ENCODE measurements at places on chromosomes 7 and 10.

DNA sequence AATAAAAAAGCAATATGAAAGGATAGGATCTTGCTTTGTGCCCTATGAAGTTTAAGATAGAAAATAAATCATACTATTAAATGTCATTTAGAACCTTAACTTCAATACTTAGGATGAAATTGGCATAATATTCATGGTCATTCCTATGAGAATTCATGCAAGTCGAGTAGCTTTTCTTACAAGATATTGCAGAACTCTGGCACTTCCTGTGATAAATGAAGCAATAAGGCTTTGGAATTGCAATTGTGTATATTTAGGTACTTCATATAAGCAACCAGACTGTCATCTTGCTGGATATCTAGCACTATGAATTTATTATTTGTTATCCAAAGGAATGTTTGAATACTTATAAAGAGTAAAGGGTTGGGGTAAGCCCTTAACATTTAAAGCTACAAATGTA lies 116.5 kb downstream of the ZNF438 start:
- no peak for DNase-seq

GRCh38 chr10:556971-557637 lies 132.4 kb downstream of the DIP2C start:
- DNase-seq, result no peak

GRCh38 chr10:4043897-4044665 lies 259.1 kb upstream of the KLF6 start:
- no peak for DNase-seq

DNA sequence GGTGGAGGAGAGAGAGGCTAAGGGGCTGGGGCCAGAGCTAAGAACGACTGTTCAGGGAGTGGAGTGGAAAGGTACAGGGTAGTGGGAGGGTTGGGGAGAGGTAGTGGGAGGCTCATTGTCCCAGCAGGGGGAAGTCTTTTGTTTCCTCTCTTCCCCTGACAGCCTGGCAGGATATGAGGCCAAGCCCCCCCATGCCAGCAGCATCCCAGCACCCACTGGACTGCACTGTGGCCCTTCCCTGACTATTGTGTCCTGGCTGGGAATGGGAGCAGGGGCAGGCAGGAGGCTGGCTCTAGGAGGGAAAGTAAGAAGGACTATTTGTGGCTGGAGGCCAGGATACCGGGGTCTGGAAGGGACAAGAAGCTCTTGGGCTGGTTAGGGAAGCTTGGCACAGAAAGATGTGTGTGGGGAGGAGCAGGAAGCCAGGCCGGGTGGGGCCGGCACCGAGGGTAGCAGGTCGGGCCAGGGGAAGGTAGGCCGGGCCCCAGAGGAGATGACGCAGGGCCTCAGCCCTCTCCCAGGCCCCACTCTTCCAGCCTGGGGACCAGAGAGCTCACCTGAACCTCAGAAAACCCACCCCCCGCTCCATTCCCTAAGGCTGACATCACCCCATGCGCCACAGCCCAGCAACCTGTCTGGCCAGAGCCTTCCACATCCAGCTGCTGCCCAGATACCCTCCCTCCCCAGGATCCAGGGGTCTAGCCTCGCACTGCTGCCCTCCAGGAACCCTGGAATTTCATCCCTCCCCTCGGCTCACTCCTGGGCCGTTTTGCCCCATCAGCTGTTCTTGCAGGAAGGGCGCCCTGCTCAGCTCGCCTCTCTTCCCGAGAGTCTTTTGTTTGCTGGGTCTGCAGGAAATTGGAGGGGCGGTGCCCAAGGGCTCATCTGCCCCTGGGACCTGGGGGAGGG lies 8.8 kb upstream of the EPHB4 start:
- no peak for DNase-seq

DNA sequence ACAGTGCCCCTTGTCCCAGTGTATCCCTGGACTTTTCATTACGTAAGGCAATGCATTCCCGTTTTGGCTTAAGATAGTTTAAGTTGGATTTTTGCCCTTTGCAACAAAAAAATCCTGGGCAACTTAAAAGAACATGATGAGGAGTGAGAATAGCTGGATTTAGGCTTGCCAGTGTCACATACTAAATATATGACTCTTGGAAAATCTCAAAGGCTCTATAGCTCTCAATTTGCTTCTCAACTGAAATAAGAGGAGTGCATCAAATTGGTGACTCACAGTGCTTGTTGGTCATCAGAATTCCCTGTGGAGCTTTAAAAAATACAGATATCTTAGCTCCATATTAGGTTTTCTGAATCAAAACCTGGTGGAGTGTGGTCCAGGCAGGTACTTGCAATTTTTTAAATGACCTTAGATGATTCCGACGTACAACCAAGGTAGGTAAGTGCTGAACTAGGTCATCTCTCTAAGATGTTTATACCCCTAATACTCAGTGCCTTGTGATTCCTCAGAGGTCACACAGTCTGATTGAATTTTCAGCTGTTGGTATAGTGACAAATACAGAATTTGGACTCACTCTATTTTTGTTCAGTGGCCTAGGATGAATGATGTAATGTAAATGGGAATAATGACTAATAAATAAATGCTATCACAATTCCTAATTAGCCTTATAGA lies 33.9 kb upstream of the ORC5 start:
- DNase-seq, result no peak

GRCh38 chr7:4612237-4612636 lies 69.9 kb upstream of the FOXK1 start:
- DNase-seq, result no peak

DNA sequence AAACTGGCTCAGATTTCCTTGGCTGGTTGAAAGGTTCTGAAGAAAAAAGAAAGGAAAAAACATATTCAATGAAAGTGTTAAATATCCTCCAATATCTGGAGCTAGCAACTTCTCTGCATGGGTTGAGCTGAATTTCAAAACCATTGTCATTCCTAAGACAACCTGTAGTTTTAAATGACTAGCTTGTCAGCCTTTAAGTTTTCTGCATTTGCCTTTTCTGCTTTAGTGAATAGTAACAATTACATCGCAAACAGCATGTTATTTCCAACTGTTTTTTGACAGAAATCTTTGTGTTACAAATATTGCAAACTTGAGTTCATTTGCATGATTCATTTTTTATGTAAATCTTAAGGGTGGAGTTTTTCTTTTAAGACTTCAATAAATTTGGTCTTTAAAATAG lies 852.3 kb upstream of the CELF2 start:
- no peak for DNase-seq

DNA sequence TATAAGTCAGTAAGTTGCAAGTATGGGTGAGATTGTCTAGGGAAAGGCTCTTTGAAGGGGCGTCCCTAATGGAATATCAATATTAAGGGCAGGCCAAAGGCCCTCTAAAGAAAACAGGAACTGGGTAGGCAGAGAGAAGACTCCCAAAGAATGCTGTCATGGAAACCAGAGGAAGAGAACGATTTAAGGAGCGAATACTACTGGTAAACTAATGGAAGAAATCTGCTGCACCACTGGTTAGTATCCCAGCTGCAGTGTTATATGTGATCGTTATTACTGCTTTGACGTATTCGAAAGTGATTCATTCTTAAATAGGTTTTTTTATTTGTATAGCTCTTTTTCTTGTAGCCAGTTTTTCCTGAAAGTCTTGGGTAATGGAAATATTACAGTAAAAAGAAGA lies 1.3 kb downstream of the CASP2 start:
- no peak for DNase-seq

DNA sequence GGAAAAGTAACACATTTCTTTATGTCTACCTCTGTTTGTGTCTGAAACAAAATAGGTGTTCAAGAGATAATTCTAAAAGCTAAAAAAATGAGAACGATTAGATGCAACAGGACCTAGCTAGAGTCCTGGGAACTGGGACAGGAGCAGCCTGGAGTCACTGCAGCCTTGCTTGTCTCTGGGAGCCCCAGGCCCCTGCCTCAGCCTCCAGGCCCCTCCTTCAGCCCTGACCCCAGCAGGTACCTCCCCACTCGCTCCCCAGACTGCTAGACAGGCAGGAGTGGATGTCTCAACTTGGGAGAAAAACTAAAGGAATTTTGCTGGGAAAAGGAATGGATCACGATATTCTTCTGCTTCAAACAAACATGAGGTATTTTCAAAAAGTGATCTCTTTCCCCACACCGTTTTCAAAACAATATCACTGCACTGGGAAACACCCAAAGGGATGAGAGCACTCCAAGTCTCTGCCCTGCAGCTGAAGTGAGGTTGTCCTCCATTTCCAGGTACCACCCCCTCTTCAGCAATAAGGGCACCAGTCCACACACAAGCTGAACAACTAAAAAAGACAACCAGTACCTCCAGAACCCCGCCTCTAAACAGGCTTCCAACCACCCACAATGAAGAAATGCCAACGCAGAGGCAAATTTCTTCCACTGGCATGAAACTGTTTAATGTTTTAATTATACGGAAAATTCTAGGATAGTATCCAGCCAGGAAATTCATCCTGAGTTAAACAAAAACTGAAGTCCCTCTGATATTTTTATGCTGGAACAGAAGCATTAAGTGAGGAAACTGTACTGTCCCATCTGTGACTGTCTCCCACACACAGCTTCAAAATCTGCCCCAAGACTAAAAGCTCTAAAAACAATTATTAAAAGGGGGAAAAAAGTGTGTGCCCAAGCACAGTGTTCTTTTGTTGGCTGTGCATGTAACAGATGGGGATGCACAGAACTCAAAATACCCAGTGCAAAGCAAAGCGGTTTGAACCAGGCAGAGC lies 47.2 kb downstream of the XPNPEP1 start:
- no peak for DNase-seq

Data from stimulated activated CD4-positive, alpha-beta T cell treated with anti-CD3 and anti-CD28 coated beads, Interleukin-2, amount 100 ng/mL, for 24 hours (primary cell).